ENCODE measurements at places on chromosomes 11 and 22. TPM values are rescaled to one million over a fixed set of nuclear protein-coding genes. Genes with fewer than 3 reads are reported as not detected.

DDIAS gene
- 0.80 TPM for total RNA-seq

TSPAN32 gene
- total RNA-seq = 7.3 TPM

GDPD4 gene
- total RNA-seq = not detected

SELENOH gene
- 77.5 TPM for total RNA-seq

GSTT2 gene
- total RNA-seq = not detected

CAVIN3 gene
- total RNA-seq = 145 TPM

CTSF gene
- total RNA-seq = 122 TPM

ABCG4 gene
- not detected for total RNA-seq

RPL3 gene
- 1,341 TPM for total RNA-seq

DEFB131B gene
- not detected for total RNA-seq

TLCD5 gene
- total RNA-seq = 13.1 TPM

RFPL3 gene
- total RNA-seq = not detected

NXPE2 gene
- total RNA-seq = 0.71 TPM

CCDC116 gene
- total RNA-seq = 0.89 TPM

DEFB108B gene
- total RNA-seq = not detected

UPK3A gene
- not detected for total RNA-seq

TPBGL gene
- total RNA-seq = 0.31 TPM

ELFN2 gene
- 5.9 TPM for total RNA-seq

TYR gene
- total RNA-seq = not detected

SLC22A9 gene
- total RNA-seq = not detected

ARHGAP20 gene
- total RNA-seq = 7.7 TPM

C22orf42 gene
- total RNA-seq = not detected

GNG3 gene
- total RNA-seq = 1.4 TPM

HEPACAM gene
- 16.5 TPM for total RNA-seq

MMP8 gene
- 2.3 TPM for total RNA-seq

ENTHD1 gene
- total RNA-seq = 4.9 TPM

RAG1 gene
- total RNA-seq = 0.67 TPM

CFAP300 gene
- total RNA-seq = 4.8 TPM

MAJIN gene
- not detected for total RNA-seq

IFT27 gene
- total RNA-seq = 23.9 TPM

ANKK1 gene
- total RNA-seq = 0.98 TPM

LMO2 gene
- 28.3 TPM for total RNA-seq

MED15 gene
- 130 TPM for total RNA-seq

A4GALT gene
- 106 TPM for total RNA-seq

ANGPTL5 gene
- 1.4 TPM for total RNA-seq

TRIM48 gene
- not detected for total RNA-seq

MYOD1 gene
- total RNA-seq = not detected

All from sciatic nerve (tissue), 2 donors.